Daoy (cell line): ENCODE measurements at places on chromosomes 6 and 20. TPM values are rescaled to one million over a fixed set of nuclear protein-coding genes. Genes with fewer than 3 reads are reported as not detected.

GRCh38 chr20:15889514-15890256 is 683.6 kb downstream of the KIF16B start:
- no peak for DNase-seq

GRCh38 chr6:47041741-47042140 is 391 bp downstream of the ADGRF1 start:
- DNase-seq = no peak

DNA sequence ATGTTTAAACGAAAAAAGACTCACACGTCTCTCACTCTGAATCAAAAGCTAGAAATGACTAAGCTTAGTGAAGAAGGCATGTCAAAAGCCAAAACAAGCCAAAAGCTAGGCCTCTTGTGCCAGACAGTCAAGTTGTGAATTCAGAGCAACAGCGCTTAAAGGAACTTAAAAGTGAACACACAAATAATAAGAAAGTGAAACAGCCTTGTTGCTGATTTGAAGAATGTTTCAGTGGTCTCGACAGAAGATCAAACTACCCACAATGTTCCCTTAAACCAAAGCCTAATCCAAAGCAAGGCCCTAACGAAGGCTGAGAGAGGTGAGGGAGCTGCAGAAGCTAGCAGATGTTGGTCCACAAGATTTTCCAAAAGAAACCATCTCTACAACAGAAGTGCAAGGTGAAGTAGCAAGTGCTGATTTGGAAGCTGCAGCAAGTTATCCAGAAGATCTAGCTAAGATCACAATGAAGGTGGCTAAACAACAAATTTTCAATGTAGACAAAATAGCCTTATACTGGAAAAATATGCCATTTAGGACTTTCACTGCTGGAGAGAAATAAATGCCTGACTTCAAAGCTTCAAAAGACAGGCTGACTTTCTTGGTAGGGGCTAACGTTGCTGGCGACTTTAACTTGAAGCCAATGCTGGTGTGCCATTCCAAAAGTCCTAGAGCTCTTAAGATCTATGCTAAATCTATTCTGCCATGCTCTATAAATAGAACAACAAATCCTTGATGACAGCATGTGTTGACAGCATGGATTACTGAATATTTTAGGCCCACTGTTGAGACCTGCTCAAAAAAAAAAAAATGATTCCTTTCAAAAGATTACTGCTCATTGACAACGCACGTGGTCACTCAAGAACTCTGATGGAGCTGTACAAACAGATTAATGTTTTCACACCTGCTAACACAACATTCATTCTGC is 40.3 kb downstream of the SEC63 start:
- DNase-seq = no peak

- no peak for DNase-seq
Measured at GRCh38 chr6:4295058-4295782, 159.8 kb upstream of the ECI2 start.

The CCN5 gene
- not detected in 2 replicates for total RNA-seq

The KIF6 gene
- total RNA-seq = 0.11 and 4.7 TPM in 2 replicates
